ENCODE measurements at places on chromosomes 2 and 18.
A peak's percentile ranks its signal among the peaks of the same experiment; 100 is the strongest.

DNA sequence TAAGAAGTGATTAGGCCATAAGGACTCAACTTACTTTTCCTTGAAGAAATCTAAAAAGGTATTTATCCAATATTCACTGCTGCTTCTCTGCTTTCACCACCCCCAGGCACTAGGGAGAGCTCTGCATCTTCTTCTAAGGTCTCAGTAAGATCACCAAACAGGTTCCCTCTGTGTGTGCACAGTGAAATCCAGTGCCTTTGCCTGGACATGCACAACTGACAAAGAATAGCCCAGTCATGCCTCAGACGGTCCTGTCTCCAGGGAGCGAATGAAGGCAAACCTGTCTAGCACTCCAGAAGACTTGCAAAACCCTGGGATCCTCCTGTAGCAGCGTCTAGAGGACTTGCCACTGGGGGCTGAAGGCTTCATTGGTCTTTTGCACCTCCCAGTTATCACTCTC lies 344.5 kb upstream of the LRATD1 start:
- no peak for DNase-seq

GRCh38 chr18:32669549-32670165 lies 103.2 kb downstream of the KLHL14 start:
- no peak for DNase-seq

DNA sequence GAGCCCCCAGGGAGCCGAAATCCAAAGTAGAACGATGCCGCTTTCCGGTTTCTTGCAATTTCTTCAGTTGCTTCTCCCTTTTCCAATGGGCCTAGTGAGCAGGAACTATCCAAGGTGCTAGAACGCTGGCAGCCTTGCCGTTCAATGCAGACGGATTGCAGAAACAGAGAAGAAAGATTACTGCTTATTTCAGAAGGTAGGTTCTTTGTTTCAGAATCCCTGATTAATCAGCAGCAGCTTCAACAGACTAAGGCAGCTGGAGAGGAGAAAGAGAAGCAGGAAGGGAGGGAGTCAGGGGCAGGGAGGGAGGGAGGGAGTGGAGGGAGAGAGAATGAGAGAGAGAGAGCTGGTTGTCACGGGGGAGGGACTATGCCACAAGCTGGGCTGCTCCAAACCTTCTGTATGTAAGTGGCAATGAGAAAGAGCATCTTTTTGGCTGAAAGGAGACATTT lies 576 bp downstream of the NYAP2 start:
- DNase-seq, result peak; percentile 12

- DNase-seq, result no peak
These were observed 144.6 kb downstream of the LPIN1 start for GRCh38 chr2:11891028-11891427.

- DNase-seq, result no peak
These were observed 438.0 kb upstream of the NXPH2 start for GRCh38 chr2:139218181-139218580.

DNA sequence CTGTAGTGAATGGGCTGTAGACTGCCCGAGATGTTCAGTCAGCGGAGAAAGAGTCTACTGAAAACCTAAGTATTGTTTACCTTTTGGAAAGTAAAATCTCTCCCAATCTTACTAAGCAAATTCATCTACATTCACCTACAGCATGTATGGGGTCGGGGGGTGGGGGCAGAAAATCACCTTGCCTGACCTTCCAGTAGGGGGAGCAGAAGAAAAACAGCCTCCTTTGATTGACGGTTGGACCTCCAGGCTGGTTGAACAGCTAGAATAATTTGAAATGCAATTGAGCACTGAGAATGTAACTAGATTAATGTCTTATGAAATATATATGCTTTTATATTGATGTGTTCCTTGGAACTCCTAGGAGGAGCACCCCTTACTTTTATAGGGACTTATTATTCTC lies 10.0 kb downstream of the LRATD1 start:
- DNase-seq, result no peak

GRCh38 chr2:185921048-185921756 lies 182.6 kb downstream of the FSIP2 start:
- no peak for DNase-seq

GRCh38 chr2:1898461-1899395 lies 154.4 kb upstream of the PXDN start:
- no peak for DNase-seq

GRCh38 chr2:233976087-233976486 lies 58.9 kb downstream of the TRPM8 start:
- DNase-seq, result no peak

DNA sequence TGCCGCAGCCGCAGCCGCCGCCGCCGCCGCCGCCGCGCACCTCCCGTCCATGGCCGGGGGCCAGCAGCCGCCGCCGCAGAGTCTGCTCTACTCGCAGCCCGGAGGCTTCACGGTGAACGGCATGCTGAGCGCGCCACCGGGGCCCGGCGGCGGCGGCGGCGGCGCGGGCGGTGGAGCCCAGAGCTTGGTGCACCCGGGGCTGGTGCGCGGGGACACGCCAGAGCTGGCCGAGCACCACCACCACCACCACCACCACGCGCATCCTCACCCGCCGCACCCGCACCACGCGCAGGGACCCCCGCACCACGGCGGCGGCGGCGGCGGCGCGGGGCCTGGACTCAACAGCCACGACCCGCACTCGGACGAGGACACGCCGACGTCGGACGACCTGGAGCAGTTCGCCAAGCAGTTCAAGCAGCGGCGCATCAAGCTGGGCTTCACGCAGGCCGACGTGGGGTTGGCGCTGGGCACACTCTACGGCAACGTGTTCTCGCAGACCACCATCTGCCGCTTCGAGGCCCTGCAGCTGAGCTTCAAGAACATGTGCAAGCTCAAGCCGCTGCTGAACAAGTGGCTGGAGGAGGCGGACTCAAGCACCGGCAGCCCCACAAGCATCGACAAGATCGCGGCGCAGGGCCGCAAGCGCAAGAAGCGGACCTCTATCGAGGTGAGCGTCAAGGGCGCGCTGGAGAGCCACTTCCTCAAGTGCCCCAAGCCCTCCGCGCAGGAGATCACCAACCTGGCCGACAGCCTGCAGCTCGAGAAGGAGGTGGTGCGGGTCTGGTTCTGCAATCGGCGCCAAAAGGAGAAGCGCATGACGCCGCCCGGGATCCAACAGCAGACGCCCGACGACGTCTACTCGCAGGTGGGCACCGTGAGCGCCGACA lies 2.4 kb downstream of the POU3F3 start:
- DNase-seq, result no peak

GRCh38 chr2:30195016-30195415 lies 36.3 kb upstream of the LBH start:
- no peak for DNase-seq

DNA sequence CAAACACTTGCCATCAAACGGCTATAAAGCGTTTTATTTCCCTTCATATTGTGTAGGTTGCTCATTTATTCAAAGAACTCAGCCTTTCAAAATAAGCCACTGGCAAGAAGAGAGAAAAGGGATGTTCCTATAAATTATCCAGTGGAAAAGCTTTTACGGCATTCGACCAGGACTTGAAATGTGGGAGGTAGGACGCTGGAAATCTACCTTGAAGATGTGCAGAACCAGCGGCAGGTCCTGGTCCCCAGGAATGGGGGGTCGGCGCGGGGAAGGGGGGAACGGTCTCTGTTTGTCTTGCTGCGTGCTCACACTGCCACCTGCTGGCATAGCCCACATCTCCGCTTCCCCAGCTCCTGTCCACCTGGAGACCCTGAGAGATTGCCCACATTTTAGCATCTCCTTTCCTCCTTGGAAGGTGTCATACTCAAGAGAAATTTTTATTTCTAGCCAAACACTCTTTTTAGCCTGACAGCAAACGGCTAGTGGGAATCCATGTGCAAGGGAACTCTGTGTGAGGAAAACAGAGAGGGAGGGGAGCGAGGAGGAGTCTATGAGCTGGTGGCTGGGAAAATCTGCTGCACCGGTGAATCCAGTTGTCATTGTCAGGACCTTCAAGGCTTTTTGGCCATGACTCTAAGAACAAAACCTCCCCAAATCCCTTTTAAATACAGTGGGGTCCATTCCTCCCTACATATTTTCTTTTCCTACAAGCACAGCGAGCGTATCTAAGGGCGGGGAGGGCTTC lies 349.0 kb upstream of the PKDCC start:
- DNase-seq, result peak; percentile 7

DNA sequence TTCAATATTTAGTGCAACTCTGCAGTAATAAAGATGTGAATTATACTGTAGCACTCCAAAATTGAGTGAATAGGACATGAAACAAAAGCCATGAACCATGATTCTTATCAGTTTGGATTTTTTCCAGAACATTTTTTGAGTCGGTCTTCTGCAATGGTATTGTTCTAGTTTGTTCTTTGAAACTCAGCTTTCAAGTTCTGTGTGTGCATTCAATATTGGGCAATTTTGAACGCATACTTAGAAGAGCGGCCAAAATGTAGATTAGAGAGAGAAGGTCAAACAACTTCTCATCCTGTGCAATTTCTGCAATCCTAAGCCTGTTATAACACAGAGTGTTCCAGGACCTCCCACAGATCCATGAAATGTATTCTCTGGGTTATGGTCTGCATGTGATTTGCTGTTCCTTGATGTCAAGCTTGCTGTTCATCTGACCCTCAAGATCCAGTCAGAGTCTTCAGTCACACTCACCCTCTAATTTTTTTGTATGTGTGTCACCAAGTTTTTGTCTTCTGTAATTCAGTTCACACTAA lies 48.3 kb downstream of the TSPYL6 start:
- no peak for DNase-seq

GRCh38 chr2:144999071-144999875 lies 479.4 kb upstream of the ZEB2 start:
- DNase-seq, result no peak

GRCh38 chr18:44853430-44853829 lies 172.7 kb downstream of the SETBP1 start:
- no peak for DNase-seq

- DNase-seq, result no peak
These were observed 101.7 kb downstream of the KLHL29 start for GRCh38 chr2:23486684-23487075.

GRCh38 chr2:120647487-120647886 lies 88.2 kb upstream of the GLI2 start:
- no peak for DNase-seq

GRCh38 chr2:31476511-31477180 lies 62.1 kb upstream of the XDH start:
- DNase-seq, result no peak

- no peak for DNase-seq
These were observed 462.8 kb downstream of the MEIS1 start for GRCh38 chr2:66897691-66898150.

DNA sequence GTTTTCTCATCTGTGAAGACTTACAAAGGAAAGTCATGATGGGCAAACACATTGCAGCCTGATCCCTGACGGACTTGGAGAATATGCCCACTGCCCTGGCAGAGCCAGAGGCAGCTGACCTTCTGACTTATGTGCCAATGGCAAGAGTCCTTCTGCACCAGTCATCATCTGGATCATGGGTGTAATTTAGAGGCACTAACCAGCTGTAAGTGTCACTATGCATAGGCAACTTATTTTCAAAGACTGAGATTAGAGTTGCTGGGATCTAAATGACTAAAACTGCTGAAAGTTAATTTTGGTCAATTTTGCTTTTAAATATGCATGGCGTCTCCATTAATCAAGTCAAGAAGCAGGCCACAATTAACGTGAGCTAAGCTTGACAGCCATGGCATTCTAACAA lies 261.2 kb downstream of the BCL11A start:
- DNase-seq, result no peak

GRCh38 chr18:3723554-3723953 lies 273.6 kb downstream of the TGIF1 start:
- no peak for DNase-seq

DNA sequence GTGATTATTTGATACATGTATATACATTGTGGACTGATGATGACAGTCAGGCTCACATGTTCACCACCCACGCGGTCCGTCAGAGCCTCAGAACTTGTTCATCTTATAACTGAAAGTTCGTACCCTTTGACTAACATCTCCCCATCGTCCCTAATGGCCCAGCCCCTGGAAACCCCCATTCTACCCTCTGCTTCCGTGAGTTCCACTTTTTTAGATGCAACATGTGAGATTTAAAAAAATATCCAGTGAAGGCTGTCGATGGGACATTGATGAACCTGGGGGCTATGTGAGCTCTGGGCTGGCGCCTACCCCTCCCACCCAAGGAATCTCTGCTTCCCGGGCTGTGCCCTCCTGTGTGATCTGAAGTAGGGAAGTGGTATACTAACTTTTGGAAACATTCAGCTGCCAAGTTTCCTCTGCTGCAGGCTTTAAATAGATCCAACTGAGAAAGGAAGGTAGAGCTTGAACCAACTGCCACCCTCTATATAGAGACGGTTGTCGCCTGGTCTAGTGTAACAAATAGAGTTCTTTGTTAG lies 163.8 kb downstream of the FAM210A start:
- peak; percentile 80 for DNase-seq

DNA sequence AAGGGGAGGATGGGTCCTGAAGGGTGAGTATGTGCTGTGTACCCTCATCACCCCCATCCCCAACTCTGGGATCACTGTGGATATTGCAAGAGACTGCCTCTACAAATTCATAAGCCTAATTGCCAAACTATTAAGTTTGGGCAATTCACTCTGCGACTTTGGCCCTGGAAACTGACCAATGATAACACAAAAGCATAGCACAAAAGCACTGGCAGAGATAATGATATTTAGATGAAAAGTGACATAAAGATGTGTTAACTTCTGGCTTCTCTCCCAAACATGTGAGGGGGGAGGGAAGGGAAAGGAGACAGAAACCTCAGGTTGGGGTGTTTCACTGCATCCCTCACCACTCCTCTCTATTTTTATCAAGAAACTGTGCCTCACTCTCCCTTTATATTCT lies 150.3 kb downstream of the SATB2 start:
- DNase-seq, result no peak

DNA sequence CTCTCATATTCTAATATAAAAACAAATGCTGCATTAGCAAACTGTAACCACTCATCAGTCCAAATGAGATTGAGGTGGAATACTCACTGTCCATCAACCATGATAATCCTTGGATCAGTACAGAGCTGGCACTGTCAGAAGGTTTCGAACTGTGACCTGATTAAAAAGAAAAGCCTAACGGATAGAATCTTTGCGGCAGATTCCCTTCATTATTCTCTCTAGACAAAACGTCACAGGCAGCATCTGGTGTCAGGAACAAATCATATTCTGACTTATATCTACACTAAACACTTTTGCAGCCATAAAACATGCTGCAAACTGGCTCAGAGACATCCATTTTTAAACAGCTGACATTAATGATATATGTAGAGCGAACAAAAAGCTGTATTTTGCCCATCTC lies 677.7 kb upstream of the NXPH2 start:
- DNase-seq, result no peak

DNA sequence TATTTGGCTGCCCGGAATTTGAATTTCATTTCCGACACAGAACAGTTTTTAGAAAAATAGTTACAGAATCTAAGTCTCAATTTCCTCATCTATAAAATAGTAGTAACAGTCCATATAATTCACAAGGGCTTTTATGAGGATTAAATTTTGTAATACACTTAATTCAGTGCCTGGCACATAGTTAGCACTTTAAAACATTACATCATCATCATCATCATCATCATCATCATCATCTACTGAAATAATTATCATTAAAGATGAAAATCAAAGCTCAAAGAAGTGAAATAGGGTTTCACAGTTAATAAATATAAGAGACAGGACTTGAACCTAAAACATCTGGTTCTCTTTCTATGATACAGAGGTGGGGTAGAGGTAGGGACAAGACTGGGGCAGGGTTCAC lies 13.2 kb downstream of the HEATR5B start:
- DNase-seq, result no peak

- no peak for DNase-seq
These were observed 115.6 kb upstream of the HDAC4 start for GRCh38 chr2:239516286-239516953.
